ENCODE measurements at places on chromosomes 7 and 10. TPM values are rescaled to one million over a fixed set of nuclear protein-coding genes. Genes with fewer than 3 reads are reported as not detected.

DNA sequence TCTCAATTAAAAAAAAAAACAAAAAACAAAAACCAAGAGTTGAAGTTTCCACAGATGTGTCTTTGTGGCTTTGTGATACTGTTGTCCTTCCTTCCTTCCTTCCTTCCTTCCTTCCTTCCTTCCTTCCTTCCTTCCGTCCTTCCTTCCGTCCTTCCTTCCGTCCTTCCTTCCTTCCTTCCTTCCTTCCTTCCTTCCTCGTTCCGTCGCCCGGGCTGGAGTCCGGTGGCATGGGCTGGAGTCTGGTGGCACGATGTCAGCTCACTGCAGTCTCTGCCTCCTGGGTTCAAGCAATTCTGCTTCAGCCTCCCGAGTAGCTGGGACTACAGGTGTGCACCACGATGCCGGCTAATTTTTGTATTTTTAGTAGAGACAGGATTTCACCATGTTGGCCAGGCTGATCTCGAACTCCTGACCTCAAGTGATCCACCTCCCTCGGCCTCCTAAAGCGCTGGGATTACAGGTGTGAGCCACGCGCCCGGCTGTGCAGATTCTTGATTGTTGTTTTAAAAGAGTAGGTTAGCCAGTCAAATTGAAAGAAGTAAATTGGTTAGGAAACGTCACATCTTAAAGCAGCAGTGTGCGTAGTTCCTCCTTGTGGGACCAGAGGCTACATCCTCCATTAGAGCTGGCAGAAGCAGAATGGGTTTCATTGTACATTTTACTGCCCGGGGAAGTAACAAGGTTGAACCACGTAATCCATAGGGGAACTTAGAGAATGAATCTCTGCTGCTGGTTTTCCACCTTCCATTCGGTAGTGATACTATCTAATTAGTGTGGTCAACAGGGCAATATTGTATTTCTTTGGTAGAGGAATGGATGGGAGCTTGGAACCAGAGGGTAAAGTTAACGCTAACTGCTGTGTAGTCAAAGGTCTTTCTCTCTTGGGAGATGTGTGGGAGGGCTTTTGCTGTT is 20.6 kb downstream of the DNAJB6 start:
- no peak for DNase-seq

DNA sequence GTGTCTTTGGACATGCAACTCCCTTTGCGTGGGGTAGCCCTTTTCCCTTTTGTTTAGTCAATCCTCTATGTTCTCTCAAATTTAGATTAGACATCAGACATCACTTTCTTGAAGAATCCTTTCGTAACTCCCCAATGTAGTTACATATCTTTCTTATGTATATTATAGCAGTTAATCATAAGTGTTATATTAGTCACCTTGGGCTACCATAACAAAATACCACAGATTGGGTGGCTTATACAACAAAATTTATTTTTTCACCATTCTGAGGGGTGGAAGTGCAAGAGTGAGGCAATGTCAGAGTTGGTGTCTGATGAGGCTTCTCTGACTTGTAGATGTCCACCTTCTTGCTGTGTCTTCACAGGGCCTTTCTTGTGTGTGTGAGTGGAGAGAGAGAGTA is 105.7 kb downstream of the PHTF2 start:
- no peak for DNase-seq

DNA sequence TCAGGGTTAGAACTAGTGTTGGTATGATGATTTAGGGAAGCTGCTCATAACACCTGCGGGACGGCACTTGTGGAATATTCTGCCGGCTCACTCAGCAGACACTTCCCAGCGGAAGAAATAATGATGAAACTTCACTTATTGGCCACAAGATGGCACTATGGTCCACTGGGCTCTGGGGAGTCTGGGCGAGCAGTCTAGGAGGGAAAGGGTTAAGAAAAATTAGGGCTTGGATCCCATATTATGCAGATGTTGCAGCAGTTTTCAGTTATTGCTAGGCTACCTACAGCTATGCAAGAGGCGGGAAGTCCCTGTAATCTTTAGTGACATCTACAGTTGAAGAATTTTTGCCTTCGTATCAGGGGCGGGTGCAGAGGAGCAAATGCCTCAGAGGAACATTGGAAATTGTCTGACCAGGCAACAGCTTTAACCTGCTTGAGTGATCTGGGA is 238.7 kb upstream of the PRSS58 start:
- DNase-seq = peak; percentile 22

DNA sequence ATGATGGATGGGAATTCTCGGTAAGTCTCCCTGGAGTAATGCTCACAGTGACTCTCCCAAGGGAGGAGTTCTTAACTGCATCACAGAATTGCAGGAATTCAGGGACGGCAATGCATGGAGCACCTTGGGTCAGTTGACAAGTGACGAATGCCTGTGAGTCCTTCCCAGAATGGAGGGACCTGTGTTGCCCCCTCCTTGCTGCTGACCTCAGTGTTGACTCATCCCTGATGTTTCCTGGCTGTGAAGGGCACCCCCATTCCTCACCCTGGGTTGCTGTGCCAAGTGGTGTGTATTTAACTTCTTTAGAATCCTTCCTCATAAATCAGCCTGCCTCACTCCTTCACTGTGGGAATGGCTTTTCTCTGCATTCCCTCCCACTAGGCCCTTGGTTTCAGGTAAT is 98.9 kb downstream of the LRMDA start:
- no peak for DNase-seq

The AGR2 gene
- total RNA-seq = not detected

The SEMA3C gene
- total RNA-seq = not detected

The CYP3A7 gene
- total RNA-seq = not detected
